Effector CD8-positive, alpha-beta T cell (primary cell): ENCODE measurements at places on chromosomes 3 and 15.

DNA sequence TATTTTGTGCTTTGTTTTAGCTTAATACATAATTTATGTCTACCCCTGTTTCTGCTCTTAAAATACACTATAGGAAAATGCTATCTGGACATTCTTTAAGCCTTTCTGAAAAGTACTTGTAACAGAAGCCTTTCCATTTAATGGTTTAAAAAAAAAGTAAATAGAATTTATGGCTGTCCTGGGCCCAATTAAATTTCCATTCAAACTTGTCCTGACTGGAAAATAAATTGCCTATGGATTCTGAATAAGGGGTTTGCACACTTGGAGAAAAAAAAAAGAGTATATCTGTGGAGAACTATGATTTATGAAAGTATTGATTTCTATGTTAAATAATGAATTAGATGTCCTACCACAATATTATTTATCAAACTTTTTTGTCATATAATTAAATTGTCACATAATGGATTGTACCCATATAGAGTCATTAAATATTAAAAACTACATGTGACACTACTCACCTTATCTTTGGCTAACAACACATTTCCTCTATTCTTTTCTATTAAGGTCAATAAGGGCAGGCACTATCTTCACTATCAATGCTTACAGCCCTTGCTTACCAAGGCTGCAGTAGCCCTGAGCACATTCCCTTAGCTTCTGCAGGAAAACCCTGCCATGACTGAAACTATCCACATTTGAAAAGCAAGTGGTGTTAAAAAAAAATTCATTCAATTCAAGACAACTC, 396.1 kb upstream of the ROBO2 start:
- DNase-seq = no peak

DNA sequence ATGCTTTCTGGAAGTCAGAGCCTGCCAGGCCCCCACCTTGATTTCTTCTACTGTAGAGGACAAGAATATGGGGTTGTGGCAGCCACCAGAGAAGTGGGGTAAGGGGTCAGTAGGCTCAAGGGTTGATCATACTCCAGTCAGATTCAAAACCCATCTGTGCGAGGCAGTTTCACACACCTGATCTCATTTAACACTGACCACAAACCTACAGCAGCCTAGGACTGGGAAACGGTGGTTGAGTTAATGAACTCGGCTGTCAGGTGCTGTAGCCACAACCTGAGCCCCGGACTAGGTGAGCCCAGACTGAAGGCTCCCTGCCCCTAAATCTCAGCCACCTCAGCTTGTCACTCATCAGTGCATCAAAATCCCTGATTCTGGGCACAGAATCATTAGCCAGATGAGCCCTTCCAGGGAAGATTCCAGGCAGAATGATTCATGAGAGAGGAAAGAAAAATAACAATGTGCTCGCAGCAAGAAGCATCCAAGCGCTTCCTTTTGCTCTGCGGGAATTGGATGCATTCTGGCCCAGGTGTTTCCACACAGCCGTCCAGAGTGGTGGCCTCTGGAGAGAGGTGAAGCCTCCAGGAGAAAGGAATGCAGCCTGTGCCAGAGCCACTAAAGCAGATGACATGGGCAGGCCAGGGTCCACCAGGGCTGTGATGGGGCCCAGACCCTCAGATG, 102.1 kb downstream of the SRGAP3 start:
- DNase-seq = no peak

DNA sequence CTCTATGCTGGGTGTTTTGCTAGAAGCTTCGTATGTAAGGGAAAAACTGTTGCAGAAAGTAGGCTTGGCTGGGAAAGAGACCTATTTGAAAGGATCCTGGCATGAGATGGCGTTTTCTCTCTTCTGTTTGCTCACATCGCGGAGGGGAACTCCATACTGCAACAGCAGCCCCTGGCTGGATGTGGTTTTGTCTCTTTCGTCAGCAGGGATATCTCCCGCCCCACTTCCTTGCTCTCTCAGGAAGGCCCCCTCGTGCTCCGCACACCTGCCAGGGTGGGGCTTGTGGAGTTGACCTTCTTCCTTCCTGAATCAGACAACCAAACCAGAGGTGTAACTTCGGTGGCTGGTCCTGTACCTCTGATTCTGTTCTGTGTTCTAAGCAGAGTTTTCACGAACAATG, 26.4 kb upstream of the MYZAP start:
- DNase-seq = no peak

GRCh38 chr3:188207941-188208515, 54.1 kb downstream of the LPP start:
- no peak for DNase-seq

DNA sequence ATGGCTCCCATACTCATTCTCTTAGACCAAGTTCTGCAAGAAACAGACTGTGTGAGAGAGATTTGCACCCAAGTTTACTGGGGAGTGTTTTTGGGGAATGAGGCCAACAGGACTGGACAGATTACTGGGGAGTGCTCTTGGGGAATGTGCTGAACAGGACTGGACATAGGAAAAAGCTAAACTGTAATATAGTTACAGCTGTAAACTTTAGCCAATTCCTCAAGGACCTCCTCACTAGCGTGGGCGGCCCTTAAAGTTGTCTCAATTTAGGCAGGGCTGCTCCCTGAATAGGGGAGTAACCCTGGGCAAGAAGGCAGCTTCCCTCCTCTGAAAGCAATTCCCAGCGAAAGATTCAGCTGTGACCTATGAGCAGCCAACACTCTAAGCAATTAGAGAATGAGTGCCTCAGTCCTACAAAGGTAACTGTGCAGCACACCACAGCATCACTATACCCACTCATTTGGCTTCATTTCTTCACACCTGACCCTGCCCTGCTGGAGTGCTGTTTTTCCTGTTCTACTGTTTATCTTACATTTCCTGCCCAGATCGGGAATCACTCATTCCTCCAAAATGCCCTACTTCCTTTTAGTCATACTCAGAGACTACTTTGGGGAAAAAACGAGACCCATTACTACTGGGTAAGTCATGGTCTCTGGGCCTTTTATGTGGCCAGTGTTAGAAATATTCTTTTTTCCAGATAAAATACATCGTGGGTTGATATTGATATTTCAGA, 41.3 kb upstream of the TRIM42 start:
- no peak for DNase-seq

DNA sequence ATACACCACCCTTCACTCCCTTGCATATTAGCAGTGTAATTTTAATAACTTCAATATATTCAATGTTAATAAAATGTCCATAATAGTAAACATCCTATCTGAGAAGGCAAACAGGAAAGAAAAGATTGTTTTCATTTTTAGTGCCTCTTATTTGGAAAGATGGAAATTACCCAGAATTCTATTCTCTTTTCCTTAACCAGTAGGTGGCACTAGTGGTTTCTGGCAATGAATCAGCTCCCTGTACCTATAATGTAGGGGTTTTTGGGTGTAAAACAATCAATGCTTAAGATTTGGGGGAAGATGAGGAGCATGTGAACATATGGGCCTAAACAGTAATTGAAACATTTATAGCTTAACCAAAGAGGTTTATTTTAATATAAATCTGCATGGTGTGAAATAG, 5.7 kb upstream of the SEMA6D start:
- no peak for DNase-seq

DNA sequence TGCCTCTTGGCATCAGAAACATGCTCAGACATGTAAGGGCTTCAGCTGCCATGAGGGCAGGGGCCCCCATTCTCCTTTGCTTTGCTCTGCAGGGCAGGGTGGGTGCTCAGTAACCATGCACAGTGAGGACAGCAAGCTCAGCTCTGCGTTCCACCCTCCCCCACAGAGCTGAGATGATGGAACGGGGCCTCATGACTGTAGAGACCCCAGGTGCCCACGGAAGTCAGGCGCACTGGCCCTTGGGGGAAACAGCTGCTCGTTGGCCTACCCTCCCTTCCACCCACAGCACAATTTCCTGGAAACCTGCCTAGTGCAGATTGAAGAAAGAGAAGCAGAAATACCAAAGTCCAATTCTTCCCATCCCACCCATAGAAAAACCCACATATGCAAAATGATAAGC, 10.5 kb downstream of the CTXND1 start:
- DNase-seq = no peak

GRCh38 chr15:94670438-94671034, 439.2 kb downstream of the MCTP2 start:
- DNase-seq = no peak
